CD4-positive, alpha-beta memory T cell (primary cell): ENCODE measurements at places on chromosomes 4 and X. TPM values are rescaled to one million over a fixed set of nuclear protein-coding genes. Genes with fewer than 3 reads are reported as not detected.
A peak's percentile ranks its signal among the peaks of the same experiment; 100 is the strongest.

Gene REELD1
- not detected for polyA plus RNA-seq

Gene NUP54
- 37.8 TPM for polyA plus RNA-seq

Gene TRMT44
- 11.7 TPM for polyA plus RNA-seq

- no peak for DNase-seq
These were observed 51.4 kb downstream of the SHROOM4 start for GRCh38 chrX:50762578-50762977.

- DNase-seq: no peak
These were observed 16.5 kb upstream of the FGFR3 start for GRCh38 chr4:1776521-1777161.

- DNase-seq: no peak
These were observed 87.7 kb upstream of the MAGEA4 start for GRCh38 chrX:151825007-151825406.

- DNase-seq: peak; percentile 12
These were observed 1.5 kb downstream of the COX18 start for GRCh38 chr4:73067971-73068394.

DNA sequence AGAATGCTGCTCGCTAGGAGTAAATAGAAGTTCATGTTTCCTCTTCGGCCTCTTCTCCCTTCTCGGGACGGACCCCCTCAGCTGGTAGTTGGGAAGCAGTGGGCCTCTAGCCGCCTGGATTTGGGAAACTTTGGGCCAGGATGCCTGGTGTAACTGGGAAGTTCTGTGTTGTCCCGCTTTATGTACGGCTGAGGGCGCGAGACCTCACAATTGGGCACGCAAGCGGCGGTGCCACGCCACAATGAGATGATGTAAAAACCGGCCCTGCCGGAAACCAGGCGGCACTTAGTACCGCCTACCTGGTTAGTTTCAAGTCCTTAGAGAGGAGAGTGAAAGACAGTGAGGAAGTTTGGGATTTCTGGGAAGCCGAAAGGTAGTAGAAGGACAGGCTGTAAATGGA, at the start of gene CT83:
TSS of gene CT83 (minus strand) at position 155 of the 400 bp plus-strand sequence. CDS start at position 35, 120 bp downstream.
- no peak for DNase-seq

GRCh38 chr4:86302251-86302650, 57.6 kb downstream of the MAPK10 start:
- no peak for DNase-seq

DNA sequence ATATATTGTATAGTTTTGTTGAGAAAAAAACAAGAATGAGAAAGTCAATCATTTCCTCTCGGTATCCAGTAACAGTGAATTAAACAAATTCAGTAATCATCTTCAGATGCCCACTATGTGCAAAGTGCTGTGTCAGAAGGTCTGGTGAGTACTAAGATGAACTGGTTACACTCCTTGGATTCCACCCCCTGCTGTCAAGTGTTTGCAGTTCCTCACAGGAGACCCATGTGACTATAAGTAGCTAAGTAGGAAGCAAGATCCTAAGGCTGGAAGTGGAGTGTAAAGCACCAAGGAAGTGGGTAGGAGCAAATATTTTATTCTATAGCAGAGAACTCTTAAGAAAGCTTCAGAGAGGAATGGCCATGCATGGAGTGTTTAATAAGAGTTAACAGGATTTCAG, 73.6 kb downstream of the SNX25 start:
- no peak for DNase-seq

DNA sequence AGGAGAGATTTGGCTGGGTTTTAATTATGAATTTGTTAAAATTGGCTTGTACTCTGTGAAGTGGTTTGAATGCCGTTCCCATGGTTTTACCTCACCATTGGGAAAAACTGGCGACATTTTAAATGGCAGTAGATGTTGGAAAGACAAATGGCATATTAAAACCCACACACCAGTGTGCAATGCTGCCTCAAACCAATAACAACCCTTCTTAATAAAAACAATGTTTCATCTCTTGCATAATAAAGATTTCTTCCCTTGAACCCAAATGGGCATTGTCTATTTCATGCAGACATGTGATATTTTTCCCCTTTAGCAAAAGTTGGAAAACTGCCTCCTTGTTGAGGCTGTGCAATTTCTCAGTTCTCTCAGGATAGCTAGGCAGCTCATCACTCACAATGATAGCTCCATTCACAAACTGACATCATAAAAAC, 33.7 kb downstream of the GABRB1 start:
- no peak for DNase-seq

DNA sequence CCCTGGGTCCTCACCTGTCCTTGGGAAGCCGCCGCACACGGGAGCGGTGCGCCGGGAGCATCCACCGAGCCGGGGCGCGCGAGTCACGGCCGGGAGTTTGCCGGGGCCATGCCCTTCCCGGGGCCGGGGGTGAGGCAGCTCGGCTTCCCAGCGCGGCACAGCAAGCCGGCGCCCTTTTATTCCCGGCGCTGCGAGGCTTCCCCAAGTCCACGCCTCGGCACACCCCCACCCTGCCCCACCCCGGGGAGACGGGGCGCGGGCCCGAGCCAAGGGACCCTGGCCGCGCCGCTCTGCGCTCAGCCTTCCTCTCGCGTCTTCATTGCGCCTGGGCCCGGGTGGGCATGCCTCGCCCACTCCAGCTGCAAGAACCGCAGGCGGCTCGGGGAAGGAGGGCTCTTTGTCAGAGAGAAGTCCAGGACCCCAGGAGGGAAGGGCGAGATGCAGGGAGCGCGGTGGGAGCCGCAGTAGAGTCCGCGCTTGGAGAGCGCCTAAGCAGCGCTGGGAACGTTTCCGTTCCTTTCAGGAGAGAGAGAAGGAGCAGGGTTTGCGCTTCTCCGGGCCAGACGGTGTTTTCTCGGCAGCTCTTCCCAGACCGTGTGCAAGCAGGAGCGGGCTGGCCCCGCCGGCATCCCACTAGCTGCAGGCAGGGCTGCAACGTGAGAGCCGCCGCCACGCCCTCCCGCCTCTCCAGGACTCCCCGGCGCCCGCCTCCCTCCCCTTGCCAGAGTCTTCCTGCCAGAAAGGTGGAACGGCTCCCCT, at the start of gene MXRA5:
TSS of gene MXRA5 (minus strand) at position 152 of the 759 bp plus-strand sequence. CDS start 2,819 bp downstream, outside the sequence.
- DNase-seq: no peak

GRCh38 chrX:86507331-86507730, 359.1 kb downstream of the DACH2 start:
- no peak for DNase-seq

DNA sequence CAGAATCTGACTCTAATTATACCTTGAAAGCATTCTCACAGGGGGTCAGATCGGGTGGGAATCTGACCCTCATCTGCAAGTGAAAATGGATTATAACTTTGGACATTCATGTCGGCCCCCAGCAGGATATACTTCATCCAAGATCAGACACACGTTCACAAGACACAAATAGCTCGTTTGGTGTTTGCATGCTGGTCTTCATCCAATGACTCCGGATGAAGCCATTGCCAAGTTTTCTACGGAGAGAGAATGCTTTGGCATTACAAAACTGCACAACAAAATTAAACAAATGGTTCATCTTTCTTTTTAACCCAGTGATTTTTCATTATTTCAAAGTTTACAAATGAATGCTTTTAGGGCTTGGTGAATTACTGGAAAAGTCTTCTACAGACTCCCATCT, 105.5 kb downstream of the MID1 start:
- DNase-seq: no peak

GRCh38 chrX:153669174-153669890, 4.3 kb downstream of the PNCK start:
- peak; percentile 36 for DNase-seq

GRCh38 chr4:106370214-106370613, 1.6 kb upstream of the GIMD1 start:
- no peak for DNase-seq
